ENCODE measurements at places on chromosomes 12 and 14.
A peak's percentile ranks its signal among the peaks of the same experiment; 100 is the strongest.

DNA sequence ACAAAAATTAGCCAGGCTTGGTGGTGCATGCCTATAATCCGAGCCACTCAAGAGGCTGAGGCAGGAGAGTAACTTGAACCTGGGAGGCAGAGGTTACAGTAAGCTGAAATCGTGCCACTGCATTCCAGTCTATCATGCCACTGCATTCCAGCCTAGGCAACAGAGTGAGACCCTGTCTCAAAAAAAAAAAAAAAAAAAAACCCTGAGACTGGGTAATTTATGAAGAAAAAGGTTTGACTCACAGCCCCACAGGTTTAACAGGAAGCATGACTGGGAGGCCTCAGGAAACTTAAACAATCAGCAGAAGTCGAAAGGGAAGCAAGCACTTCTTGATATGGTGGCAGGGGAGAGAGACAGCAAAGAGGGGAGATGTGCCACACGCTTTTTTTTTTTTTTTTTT, 123.2 kb downstream of the GXYLT1 start:
- no peak for DNase-seq

DNA sequence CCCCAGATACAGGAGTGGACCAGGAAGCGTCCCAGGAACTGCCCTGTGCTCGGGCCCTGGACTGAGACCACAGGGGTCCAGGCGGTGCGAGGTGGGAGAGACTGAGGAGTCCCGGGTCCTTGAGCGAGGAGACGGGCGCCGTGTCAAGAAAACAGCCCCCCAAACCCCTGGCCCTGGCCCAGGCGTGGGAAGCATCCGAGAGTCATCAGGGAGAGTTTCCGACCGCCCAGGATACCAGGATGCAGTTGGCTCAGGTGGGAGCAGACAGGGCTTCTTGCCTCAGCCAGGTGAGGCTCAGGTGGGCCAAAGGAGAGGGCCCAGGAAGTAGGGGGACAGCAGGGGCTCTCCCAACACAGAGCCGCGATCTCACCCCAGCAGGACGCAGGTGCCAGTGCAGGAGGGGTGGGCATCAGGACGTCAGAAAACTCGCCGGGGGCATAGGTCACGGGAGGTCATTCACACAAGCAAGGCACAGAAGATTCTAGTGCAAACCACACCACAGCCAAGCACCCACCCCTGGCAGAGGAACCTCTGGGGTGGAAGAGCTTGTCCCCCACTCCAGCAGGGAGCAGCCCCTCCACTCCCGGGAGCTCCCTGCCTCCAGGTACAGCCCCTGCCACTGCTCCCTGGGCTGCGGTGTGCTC, 102.5 kb upstream of the EIF5 start:
- DNase-seq: no peak

- DNase-seq: no peak
Measured at GRCh38 chr12:28799348-28799747, 349.7 kb upstream of the FAR2 start.

- no peak for DNase-seq
Measured at GRCh38 chr14:58077621-58078020, 74.4 kb downstream of the ARMH4 start.

- no peak for DNase-seq
Measured at GRCh38 chr12:109553906-109554500, 19.3 kb downstream of the MMAB start.

DNA sequence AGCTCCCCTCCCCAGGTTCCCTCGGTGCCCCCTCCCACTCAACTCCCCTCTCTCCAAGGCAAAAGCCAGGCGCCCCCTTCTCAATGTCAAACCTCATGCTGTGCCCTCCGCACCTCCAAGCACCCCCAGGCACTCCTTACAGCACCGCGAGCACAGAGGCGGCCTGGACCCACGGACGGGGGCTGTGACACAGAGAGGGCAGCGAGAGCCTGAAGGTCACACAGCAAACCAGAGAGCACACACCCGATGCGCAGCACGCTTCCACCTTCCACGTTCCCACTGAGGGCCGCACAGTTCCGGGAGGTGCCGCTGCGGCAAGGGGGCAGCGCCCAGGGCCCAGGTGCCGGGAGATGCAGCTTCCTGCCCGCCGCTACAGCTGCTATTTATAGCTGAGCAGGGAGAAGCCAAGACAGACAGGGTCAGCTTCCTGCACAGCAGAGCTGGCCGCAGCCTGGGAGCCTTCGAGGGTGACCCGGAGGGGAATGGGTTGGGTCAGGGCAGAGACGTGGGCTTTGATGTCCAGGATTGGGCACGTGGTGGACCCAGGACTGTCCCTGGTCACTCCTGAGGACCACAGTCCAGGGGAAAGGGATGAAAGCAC, 12.9 kb downstream of the NCOR2 start:
- DNase-seq: no peak

DNA sequence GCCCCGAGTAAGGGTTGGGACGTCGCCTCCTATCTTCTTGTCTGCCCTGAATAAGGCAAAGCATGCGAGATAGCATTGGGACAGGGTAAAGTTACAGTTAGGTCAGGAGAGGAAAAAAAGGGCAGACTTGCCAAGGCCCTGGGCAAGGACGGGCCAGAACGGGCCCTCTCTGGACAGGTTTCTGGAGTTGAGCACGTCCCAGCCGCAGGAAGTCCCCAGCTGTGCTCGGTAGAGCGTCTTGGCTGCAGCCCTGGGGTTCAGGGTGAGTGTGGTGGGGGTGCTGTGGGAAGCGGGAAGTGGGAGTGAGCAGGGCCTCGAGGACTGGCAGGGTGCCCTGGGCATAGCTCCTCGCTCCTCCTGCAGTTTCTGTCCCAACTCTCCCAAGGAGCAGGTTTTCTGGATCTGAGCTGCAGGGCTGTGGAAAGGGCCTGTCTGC, 5.4 kb downstream of the RPS6KL1 start:
- DNase-seq: peak; percentile 83

- no peak for DNase-seq
Measured at GRCh38 chr12:6070472-6071257, 53.8 kb downstream of the VWF start.

GRCh38 chr14:101950100-101950499, 14.3 kb upstream of the DYNC1H1 start:
- no peak for DNase-seq

- DNase-seq: no peak
Measured at GRCh38 chr12:25839470-25839869, 119.0 kb upstream of the RASSF8 start.

Measured in coronary artery (tissue), 2 donors.